Retina (tissue), 1 donor: ENCODE measurements at places on chromosomes 5 and 9.

DNA sequence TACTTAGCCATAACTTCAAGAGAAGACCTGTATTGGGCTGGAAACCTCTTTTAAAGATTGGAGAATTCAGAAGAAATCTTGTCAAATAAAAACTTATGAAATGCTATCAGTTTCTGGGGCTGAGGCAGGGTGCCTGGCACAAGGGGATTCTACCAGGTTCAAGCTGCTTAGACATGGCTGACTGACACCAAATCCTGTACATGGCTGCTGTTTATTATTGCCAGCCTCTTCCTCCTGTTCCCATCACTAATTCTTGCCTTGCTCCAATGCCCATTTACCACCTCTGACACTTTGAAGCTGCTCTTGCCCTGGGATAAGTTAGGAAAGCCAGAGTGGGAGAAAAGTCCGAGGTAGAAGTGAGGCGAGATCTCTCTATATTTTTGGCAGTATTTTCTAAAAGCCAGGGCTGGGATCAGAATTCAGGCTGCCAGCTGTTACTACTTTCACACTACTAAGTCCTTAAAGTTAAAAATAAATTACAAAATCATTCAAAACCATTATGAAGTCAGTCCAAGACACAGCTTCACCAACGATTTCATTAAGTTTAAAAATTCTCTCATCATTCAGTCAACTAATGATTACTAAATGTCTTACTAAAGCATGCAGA, 66.3 kb upstream of the TNFAIP8 start:
- no peak for DNase-seq

DNA sequence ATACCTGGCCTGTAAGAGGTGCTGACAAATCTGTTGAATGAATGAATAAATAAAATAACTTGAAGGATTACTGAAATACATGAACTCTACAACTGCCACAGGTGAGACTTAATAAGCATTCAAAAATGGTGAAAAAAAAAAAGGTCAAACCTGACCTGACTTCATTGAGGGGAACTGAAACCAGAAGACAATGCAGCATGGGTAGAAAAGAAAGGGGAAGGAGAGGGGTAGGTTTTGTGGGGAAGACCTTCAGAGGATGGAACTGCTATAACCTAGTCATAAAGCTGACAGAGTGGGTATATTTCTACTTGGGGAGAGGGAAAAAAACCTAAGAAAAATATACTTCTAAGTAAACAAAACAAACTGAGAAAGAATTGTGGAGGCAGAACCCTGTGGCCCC, 56.6 kb downstream of the RASEF start:
- DNase-seq: no peak

DNA sequence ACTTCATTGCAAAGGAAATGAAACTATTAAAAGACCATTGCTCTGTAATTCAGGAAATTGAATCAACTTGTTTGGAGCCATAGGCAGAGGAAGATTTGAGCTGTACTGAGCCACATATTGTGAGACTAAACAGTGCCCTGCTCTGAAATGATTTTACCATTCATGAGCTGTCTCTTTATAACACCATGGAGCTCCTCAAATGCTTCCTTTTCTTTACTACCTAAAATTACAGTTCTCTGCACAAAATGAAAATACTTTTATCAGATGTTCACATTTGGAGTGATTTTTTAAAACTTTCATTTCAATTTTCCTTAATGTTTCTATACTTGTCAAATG, 97.9 kb downstream of the NLN start:
- no peak for DNase-seq

GRCh38 chr5:56525113-56525512, 290.2 kb upstream of the MAP3K1 start:
- DNase-seq: no peak

GRCh38 chr9:33142535-33142934, 24.6 kb downstream of the B4GALT1 start:
- no peak for DNase-seq

GRCh38 chr9:137988701-137989100, 111.1 kb downstream of the CACNA1B start:
- no peak for DNase-seq

GRCh38 chr9:136093995-136094881, 851 bp downstream of the NACC2 start:
- no peak for DNase-seq

DNA sequence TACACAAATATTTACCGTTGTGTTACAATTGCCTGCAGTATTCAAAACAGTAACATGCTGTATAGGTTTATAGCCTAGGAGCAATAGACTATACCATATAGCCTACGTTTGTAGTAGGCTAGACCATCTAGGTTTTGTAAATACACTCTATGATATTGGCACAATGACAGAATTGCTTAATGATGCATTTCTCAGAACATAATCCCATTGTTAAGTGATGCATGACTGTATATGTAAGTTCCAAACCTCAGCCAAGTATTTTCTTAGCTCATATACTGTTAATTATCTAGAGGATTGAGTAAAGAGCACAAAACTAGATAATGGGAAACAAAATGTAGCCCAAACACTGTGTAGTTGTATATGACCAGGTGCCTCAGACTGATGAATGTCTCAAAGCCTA, 220.1 kb downstream of the ANXA1 start:
- DNase-seq: no peak

- DNase-seq: no peak
Measured at GRCh38 chr5:64330728-64331231, 165.1 kb downstream of the RNF180 start.

- no peak for DNase-seq
Measured at GRCh38 chr9:32455738-32456137, 70.3 kb downstream of the RIGI start.

DNA sequence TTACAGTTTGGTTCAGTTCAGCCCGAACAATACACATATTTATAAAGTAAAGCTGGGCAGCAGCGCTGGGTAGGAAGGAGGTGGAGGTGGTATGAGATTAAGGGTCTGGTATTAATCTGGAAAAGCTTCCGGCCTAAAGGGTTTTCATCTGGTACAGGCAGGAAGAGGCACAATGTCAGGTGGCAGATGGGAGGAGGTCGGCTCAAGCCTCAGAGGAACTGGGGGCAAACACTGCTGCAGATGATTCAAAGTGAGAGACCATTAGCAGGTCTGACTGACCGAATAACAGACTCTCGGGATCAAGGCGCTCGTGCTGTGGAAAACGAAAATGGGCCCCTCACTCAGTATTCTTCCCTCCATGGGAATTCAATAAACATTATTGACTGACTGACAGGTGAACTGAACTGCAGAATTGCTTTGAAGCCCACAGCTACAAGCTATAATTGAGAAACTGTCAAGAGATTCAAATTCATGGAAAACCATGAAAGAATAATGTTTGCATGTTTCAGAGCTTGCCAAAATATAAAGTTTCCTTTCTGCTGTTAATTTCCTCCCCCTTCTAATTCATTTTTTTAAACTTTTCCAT, 75.3 kb downstream of the TMEM167A start:
- peak; percentile 61 for DNase-seq

DNA sequence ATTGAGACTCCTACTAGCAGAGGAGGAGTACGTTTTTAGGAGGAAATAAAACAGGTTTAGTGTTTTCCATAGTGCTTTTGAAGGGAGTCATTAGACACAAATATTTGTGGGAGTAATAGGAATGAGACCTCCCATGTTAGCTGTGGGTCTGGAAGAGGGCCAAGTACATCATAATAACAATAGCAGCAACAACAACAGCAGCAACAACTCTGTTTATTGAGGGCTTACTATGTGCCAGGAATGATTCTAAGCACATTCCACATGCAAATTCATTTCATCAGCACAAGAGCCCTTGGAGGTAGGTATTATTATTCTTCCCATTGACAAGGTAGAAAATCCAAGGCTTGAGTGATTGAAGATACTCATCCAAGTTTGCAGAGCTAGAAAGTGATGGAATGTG, 384.2 kb upstream of the RPS23 start:
- DNase-seq: no peak

GRCh38 chr9:131774636-131775035, 34.8 kb upstream of the RAPGEF1 start:
- DNase-seq: no peak

DNA sequence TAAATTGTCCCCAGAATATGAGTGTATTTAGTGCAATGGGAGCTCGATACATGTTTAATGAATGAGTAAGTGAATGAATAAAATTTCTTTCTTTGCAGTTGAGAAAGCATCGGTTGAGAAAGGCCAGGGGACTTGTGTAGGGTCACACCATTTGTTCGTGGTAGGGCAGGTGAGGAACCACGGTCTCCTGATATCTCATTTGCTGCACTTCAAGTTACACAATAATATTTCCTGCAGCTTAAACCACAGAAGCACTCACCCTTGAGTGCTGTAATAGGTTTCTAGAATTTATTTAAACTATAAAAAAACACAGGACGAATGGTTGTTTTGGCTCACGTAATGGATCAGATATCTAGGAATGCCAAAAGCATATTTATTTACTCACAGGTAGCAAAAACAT, 429.8 kb downstream of the SPATA31D1 start:
- no peak for DNase-seq

DNA sequence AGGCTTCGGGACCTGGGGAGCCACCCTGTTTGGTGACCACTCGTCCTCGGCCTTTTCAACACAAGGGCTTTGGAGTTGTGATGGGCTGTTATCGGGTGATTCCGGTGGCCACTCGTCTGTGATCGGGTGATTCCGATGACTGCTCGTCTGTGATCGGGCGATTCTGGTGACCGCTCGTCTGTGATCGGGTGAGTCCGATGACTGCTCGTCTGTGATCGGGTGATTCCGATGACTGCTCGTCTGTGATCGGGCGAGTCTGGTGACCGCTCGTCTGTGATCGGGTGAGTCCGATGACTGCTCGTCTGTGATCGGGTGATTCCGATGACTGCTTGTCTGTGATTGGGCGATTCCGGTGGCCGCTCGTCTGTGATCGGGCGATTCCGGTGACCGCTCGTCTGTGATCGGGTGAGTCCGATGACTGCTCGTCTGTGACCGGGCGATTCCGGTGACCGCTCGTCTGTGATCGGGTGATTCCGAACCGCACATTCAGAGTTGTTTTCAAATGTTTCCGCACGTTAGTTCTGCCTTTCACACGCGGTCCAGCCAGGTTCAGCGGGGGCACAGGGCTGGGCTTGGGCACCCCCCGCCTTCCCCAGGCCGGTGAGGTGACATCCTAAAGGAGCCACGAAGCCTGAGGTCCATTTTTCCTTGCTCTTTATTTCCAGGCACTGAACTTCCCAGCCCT, 30.3 kb downstream of the TPPP start:
- DNase-seq: no peak

DNA sequence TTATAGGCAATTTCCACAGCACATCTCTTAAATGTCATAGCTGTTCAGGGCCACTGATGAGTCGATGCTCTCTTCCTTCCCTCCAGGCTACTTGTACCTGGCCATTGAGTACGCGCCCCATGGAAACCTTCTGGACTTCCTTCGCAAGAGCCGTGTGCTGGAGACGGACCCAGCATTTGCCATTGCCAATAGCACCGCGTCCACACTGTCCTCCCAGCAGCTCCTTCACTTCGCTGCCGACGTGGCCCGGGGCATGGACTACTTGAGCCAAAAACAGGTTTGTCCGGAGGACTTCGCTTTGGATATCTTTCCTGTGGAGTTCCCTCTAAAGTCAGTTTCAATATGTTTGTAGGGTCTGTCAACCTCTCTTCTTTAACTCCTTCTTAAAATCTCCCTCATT, 84.3 kb downstream of the EQTN start:
- no peak for DNase-seq

DNA sequence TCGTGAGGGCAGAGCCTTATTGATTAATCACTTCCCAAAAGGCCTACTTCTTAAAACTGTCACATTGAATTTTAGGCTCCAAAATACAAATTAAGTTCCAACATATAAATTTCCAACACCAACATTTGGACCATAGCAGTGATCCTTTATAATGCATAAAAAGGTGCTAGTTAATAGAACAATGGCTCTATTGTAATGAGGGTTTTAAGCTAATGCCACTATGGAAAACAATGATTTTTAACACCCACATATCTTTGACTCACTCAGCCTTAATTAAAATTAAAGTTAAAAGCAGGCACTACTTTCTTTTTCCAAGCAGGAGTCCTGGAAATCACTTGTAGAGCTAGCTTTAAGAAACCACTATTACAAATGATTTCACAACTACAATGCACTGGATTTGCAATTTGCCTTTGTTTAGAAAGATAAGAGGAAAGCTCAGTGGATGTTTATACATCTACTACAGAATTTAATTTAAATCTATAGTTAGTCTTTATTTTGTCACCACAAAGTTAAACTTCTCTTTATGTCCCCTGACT, 41.8 kb downstream of the DPYSL3 start:
- no peak for DNase-seq

DNA sequence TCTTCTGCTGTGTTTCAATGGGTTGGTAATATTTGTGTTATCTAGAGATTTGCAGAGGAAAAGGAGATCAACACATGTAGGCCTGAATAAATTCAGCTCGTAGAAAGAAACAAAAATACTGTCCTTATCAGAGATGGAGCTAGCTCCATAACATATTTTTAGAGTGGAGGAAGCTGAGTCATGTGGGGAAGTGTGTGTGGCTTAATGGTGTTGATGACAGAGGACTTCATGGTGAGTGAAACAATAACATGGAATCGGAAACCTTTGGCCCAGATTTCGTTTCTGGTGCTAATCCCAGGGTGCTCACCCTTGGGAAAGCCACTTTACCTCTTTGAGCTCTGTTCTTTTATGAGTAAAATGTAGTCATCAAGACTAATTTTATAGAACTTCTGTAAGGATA, 825.0 kb downstream of the TLR4 start:
- no peak for DNase-seq

DNA sequence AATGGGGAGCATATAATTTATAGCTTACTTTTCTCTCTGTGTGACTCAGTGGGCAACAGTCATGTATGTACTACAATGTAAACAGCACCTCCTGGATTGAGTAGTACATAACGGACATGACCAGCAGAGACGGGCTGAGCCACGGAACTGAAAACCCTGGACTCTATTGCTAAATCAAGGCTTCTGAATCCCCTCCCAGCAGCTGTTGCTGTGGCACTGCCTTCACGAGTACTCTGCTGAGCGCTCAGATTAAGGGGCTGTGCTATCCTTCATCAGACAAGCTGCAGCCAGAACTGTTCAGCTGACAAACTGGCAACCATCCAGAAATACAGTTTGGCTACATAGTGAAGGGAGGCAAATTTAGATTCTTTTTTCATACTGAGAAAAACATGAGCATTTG, 131.3 kb upstream of the CCDC180 start:
- DNase-seq: no peak

DNA sequence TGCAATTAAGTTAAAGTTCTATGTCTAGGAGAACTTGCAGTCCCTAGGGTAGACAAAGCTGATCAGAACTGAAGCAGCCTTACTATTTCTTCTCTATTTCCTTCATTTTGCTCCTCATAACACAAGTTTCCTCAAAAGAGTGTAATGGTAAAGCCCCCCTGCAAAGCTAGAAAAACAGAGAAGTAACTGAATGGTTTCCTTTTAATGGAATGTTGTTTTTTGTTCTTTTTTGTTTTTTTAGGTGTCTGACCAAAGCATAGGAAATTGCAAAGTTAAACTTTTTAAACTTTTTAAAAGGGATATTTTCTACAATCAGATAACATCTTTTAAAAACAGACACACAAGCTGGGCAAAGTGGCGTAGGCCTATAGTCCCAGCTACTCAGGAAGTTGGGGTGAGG, 145.7 kb downstream of the TLE1 start:
- no peak for DNase-seq
